ENCODE measurements at places on chromosomes 4 and X.

DNA sequence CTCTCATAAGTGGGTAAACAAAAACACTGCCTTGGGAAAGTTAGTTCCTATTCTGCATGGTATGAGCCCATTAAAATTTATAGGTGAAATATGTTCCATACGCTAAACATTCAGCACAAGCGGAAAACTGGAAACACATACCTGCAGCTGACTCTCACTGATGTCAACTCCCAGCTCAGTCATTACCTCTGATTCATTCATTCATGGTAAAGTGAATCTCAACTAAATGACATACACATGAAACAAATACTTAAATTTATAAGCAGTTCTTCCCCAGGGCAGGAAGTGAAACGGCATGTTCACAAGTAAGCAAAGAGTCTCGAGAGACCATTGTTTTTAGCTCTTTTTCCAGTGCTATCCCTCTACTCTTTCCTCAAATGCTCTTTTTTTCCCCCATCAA is 1.6 kb downstream of the SLC10A6 start:
- DNase-seq = no peak

DNA sequence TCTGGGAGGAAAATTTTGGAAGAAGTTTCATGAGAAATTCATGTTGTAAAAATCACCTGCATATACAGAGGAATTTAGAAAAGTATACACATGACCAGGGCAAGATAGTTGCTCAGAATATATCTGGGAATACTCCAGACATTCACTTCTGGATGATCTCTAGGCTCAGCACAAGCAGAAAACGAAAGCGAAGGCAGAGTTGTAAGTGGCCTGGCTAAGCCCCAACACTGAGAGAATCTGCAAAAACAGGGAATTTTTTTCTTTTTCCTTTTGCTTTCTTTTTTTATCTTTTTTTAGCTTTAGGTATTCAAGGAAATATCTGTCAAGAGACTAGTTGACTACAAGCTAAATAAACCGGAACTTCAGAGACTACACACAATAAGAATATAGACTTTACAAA is 207.2 kb downstream of the FGF13 start:
- no peak for DNase-seq

- no peak for DNase-seq
Observed at GRCh38 chr4:14669371-14669770, 332.9 kb upstream of the CPEB2 start.

DNA sequence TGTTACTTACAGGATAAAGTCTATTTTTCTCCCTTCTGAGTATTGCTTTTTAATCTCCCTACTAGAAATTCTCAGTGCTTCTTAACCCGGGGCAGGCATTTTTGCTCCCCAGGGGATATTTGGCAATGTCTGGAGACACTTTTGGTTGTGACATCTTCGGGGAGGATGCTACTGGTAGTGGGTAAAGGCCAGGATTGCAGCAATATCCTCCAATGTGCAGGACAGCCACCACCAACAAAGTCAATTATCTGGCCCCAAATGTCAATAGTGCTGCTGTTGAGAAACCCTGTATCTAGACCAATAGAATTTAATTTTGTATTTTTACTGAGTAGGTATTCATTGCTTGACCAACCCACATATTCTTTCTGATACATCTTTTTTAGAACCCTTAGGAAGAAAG is 669.5 kb upstream of the MAGEB2 start:
- no peak for DNase-seq

DNA sequence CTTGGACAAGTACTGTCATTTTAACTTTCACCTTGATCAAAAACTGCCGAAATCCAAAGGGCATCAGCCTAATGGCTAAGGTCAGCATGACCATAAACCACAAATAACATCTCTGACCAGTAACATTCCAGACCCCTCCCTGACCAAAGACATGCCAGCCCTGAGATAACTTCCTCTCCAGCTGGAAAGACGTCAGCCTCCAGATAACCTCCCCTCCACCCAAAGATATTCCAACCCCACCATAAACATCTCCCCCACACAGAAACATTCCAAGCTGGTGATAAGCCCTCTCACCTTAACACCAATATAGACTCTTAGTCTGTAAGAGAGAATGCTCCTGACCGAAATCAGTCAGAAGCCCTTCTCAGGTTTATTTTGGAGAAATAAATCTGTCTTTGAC is 7.4 kb downstream of the PPP1R2C start:
- no peak for DNase-seq

DNA sequence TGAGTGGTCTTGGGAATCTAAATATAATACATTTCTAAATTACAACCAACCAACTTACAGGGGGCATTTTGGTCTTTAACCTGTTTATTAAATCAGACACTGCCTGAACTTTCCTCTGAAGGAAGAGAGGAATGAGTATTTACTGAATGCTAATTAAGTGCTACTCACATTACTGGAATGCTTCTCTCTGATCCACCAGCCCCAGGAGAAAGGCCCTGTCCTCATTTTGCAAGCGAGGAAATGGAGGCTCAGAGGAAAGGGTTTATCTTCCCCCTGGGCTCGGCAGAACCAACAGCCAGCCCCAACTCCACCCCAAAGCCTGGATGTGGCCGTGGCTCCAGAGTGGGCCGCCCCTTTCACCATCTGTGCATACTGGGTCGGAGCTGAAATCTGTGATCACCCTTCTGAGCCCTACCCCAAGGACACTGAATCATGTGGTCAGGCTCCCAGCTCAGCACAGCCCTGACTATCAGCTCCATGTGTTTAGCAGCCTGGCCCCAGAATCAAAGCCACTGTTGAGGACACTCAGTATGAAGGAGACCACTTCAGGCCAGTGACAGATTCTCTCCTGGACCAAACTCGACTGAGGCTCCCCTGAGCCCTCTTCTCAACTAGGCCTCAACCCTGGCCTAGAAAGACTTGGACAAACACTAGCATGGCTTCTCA is 56.7 kb upstream of the ENPP6 start:
- no peak for DNase-seq

GRCh38 chr4:87073199-87074120 is 138.6 kb downstream of the AFF1 start:
- no peak for DNase-seq

- DNase-seq = no peak
Observed at GRCh38 chr4:113524096-113524495, 237.4 kb downstream of the CAMK2D start.

DNA sequence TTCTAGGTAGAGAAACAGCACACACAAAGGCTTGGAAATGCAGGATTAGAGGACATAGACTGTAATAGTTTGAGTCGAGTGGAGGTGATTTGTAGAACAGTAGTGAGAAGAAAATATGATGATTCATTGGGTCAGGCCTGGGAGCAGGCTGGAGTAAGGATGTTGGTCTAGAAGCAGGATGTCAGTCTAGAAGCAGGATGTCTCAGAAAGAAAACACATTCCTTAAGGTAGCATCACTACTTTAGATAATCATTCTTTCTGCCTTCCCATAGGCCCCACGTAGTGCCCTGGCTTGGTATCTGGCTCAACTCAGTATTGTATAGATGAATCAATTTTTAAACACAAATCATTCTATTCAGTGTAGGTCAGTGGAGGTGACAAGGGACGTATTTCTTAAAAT is 11.2 kb upstream of the DACH2 start:
- no peak for DNase-seq

GRCh38 chr4:112472318-112472717 is 43.7 kb downstream of the NEUROG2 start:
- no peak for DNase-seq

- DNase-seq = no peak
Observed at GRCh38 chr4:7425591-7426468, 8.9 kb downstream of the PSAPL1 start.

DNA sequence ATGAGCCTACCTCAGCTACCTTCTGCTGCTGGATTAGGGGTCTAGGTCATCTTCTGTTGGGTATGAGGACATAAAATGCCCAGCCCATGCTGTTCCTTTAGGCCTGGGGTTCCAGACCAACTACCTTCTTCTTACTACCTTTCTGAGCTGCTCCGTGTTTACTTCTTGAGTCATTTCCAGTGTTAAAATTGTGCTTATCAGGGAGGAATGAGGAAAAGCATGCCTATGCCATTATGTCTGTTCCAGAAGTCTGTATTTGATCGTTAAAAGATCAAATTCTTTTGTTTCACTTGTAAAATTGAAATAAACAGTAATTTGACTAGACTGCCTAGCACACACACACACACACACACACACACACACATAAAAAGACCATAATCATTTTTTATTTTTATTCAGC is 1912.7 kb upstream of the TENM3 start:
- DNase-seq = no peak

- DNase-seq = no peak
Observed at GRCh38 chr4:80235451-80235850, 31.0 kb upstream of the FGF5 start.

- no peak for DNase-seq
Observed at GRCh38 chr4:80911458-80911857, 119.0 kb upstream of the BMP3 start.

DNA sequence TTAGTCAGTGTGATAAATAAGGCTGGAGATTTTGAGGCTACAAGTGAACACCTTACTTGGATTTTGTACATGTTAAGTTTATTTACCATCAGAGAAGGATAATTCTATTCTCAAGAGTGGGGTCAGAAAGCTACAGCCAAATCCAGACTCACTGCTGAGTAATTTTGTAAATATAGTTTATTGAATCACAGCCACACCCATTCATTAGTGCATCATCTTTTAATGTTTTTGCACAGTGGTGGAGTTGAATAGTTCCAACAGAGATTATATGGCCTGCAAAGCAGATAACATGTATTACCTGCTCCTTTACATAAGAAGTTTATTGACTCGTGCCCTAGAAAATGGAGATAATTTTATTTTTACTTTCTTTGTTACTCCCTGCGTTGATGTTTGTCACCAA is 60.4 kb downstream of the PCDH18 start:
- DNase-seq = no peak

DNA sequence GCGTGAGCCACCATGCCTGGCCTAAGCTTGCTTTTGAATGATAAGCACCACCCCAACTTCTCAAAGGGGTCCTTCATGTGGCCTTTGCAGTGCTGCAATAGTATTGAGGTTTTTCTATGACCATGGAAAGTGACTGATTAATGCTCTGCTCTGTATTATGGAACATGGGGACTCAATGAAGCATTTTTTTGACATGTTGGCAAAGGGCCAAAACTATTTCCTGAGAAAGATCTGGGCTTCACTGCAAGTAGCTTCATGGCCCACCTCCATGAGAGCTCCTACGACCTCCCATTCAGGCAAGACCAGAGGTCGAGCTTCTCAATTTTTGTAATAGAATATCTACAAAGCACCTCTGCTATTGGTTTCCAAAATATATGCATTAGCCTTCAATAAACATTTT is 16.7 kb upstream of the SEPTIN6 start:
- DNase-seq = no peak

DNA sequence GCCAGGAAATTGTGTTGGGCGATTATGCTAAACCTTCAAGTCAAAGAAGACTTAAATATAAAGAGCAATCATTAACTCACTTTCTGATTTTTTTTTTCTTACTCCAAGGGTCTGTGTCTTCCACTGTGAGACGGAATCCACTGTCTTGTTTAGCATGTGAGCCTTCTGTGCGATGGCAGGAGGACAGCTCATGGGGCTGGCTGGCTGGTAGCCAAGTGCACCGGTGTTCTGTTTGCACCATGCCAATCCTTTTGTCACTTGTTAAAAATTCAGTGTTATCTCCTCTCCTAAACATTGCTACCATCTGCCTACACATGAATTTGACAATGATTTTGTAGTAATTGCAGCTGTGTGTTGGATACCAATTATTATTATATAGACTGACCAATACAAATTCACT is 1056.3 kb upstream of the IGFBP7 start:
- DNase-seq = no peak

DNA sequence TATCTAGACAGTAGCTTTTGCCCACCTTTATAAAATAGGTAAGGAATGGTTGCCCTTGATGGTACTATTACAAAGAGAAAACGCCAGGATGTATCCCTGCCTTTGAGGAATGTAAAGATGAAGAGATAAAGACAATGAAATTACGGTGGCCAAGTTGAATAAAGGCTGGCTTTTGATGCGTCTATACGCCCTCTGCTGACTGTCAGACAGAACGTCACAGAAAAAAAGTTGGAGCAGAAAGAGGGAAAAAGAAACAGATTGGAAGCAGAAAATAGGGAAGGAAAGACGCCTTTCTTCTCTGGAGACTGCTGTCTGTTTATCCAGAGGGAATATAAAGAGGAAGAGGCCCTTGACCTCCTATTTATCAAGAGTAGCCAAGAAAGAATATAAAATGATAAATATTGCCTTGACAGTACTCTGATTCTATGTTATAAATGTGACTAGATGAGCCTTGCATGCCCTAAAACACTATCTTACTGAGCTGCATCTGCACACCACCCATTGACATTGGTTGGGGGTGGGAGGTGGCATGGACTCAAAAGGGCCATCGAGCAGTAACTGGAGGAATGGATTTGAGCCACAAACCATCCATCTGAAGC is 30.6 kb downstream of the PCDH19 start:
- peak; percentile 10 for DNase-seq

GRCh38 chrX:13892856-13893255 is 76.0 kb upstream of the GPM6B start:
- no peak for DNase-seq

DNA sequence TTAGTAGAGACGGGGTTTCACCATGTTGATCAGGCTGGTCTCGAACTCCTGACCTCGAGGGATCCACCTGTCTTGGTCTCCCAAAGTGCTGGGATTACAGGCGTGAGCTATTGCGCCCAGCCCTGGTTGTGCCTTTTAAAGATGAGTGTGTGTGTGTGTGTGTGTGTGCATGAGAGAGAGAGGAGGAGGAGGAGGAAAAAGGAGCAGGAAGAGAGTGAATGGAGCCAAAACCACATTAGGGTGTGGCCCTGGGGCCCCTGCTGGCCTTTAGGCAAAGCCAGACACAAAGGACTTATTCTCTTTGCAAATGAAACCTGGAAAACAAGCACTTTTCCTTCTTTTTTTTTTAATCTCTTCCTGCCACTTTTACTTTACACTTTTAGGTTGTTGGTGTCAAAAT is 48.2 kb upstream of the KLF3 start:
- no peak for DNase-seq

DNA sequence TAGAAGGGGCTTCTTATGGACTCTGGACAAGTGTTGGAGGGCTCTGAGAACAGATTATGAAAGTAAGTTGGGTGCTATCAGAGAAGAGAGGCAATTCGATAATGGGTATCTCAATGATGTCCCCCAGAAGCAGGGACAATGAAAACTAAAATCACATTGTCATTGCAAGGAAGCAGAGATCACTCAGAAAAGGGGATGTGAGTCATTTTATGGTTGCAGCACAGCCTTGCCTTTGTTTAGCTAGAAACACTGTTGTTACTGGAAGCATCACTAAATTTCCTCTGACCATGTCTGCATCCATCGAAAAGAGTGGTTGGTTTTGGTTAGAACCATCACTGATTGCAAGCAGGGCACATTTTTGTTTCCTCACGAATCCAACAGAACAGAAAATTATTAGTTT is 246.8 kb upstream of the NWD2 start:
- no peak for DNase-seq

GRCh38 chr4:143667461-143667860 is 33.0 kb downstream of the FREM3 start:
- DNase-seq = peak; percentile 69

DNA sequence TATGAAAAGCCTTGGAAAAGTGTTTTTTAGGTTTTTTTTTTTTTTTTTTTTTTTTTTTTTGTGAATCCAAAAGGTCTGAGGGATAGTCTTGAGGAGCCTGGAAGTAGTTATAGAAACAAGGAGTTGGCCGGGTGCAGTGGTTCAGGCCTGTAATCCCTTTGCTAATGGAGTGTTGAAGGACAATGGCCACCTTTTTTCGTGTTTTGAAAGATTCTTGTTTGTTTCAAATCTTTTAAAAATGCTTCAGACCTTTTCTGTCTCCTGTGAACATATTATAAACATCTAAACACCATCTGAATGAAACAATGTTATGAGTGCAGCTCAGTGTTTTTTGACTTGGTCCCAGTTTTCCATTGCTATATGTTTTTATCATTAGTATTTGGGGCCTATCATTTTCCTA is 177.8 kb downstream of the SOWAHB start:
- no peak for DNase-seq
